ENCODE measurements at places on chromosomes 4 and X.

DNA sequence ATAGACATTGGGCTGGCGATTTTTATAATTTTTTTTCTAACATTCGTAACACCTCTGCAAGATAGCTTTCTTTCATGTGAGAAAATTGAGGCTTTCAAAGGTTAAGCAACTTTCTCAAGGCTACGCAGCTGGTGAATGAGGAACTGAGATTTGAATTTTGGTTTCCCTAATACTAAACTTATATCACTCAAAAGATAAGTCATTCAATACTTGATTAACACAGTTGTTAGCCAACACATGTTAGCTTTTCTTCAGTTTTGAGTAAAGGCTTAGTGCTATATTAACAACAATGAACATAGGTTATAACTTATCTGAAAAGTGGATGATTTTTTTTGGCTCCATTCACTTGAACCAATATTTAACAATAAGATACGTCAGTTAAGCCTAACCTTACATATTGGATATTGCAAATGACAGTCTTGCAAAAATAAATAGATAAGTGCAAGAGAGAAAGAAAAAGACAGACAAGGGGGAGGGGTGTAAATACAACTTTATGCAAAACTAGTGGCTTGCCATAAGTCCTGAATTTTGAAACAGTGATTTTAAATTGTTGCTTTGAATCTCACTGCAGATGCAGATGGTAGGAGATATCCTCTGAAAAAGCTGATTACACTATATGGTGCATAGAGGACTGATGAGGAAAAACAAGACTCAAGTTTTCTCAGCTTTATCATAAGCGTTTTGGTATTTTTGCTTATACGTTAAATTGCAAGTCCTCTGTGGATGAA lies 11.1 kb upstream of the GPM6A start:
- no peak for DNase-seq

DNA sequence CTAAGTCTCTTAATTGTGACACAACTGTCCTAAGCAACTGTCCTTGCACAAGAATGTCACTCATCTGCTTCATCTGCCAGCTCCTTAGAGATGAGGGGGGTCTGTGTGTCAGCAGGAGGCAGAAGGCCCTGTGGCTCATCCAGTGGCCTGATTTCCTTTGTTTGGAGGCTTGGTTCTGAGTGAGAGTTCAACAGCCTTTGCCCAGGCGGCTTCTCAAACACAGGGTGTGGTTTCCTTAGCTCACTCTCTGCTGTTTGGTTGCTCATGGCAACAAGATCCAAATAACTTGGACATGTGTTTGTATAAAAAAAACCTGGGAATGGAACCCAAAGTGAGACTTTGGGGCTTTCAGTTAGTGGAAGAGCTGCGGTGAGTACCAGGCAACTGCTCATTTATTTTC lies 46.6 kb downstream of the MAP7D3 start:
- DNase-seq = no peak

- no peak for DNase-seq
Observed at GRCh38 chr4:33930497-33930896, 2313.8 kb downstream of the ARAP2 start.

DNA sequence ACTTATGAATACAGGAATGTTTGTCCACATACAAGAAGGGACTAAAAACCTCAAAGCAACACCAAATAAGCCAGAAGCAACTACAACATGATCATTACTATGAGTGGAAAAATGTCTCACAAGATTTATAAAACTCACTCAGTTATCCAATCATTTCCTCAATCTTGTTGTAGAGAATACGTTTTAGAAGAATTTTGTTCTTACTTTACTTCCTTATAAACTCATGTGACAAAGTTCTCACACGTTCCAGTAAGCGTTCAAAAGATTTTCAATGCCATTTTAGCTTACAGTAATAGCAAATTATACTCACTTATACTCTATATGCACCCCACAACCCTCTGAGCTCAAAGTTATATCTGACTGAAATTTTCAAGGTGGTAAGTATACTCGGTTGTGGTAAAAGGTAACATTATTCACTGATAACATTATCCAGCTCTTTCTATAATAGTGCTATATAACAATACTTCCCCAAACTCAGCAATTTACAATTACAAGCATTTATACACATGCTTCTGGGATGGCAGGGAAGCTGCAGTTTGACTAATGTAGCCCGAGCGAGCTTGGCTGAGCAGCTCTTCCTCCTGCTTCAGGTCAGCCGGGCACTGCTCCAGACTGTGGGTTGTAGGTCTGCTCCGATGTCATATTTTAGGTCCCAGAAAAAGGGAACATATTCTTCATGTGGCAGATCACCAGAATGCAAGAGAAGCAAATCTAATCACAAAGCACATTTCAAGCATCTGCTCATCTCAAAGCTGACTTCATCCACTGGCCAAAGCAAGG lies 226.3 kb downstream of the RCHY1 start:
- no peak for DNase-seq

DNA sequence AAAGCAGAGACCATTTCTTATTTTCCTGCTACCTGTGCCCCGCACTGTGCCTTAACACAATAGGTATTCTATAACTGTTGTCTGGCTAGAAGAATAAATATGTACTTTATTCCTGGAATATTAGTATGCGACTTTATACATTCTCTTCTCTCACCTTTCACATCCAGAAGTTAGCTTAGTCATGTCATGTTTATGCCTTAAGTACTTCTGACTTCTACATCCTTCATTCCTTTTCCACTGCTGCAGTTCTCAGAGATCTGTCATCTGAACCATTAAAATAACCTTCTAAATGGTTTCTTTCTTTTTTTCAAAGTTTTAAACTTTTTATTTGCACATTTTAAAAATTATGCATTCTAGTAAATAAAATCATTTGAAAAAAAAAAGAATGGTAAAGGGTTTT lies 34.4 kb downstream of the KIF4A start:
- no peak for DNase-seq

GRCh38 chrX:41922431-41923151 lies 763 bp downstream of the CASK start:
- no peak for DNase-seq

DNA sequence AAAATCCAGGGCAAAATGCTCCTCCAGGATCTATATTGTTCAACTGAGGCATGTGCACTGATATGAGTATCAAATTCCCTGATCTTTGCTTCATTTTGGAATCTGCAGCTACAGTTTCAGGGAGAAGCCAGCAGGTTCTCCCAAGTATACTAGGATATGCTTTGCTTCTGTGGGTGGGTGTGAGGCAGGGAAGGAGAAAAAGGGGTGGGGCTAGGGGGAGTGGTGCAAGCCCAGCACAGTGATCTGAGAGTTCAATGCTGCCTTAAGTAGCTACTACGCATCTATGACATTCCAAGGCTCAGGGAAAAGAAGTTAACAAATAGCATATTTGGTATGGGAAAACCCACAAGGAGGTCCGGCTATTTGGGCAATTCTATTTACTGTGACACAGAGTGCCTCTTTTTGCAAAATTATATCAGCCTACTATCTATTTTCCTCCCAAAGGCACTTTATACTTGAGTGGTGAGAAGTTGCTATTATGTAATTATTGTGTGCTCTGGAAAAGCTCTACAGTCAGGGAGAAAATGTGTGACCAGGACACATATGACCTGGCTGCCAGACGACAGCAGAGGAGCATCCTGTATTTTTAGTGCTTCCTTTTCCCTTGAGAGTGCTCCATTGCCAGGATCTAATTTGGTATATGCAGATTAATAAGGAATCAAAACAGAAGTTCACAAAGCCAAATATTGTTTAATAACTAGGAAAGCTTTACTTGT lies 162.0 kb downstream of the RNF150 start:
- no peak for DNase-seq
